Stimulated activated naive B cell treated with anti-CD40 and anti-IgM and Interleukin-4, amounts not matched to agents 10 μg/mL and 1 μg/mL and 100 μg/mL, for 72 hours (primary cell): ENCODE measurements at places on chromosomes 5 and 9.

GRCh38 chr9:135582541-135582940 is 21.0 kb downstream of the PAEP start:
- H3K4me3 ChIP-seq, result no peak overlapping the region
- no peaks in the 10 kb centered on the region for H3K36me3 ChIP-seq
- DNase-seq, result no peak

- no peak overlapping the region for H3K27ac ChIP-seq
- no peak for DNase-seq
- peaks cover 12% of the 10 kb centered on the region for H3K4me1 ChIP-seq
Measured at GRCh38 chr5:96717874-96718273, 55.7 kb downstream of the CAST start.

DNA sequence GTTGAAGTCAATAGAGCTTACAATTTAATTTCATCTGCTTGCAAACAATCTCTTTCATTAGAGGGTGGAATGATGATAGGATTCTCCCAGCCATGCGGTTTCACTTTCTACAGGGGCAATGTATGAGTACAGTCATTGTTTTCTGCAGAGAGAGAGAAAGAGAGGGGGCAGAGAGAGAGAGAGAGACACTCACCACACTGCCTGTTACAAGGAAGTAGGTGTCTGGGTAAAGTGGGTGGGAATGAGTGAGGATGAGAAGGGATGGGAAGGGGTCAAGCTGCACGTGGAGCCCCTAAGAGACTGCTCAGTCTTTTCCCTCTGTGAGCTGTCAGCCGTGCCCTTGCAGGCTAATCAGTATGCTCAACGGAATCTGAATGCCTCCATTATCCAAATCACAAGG is 454.3 kb downstream of the KDM4C start:
- no peaks in the 10 kb centered on the region for H3K4me1 ChIP-seq
- peaks cover 1% of the 10 kb centered on the region for H3K36me3 ChIP-seq
- peaks cover 3% of the 10 kb centered on the region for H3K27me3 ChIP-seq
- no peak overlapping the region for H3K27ac ChIP-seq
- H3K4me3 ChIP-seq, result no peak overlapping the region
- DNase-seq, result no peak

GRCh38 chr5:126988021-126988569 is 42.3 kb downstream of the MARCHF3 start:
- peaks cover 45% of the 10 kb centered on the region for H3K4me1 ChIP-seq
- no peaks in the 10 kb centered on the region for H3K27me3 ChIP-seq
- peaks cover 42% of the 10 kb centered on the region for H3K36me3 ChIP-seq
- H3K27ac ChIP-seq, result peak overlapping the region; percentile 91
- H3K4me3 ChIP-seq, result peak overlapping the region; percentile 78
- peak; percentile 52 for DNase-seq

GRCh38 chr9:127898433-127899127 is 823 bp downstream of the ST6GALNAC6 start:
- H3K27me3 ChIP-seq, result no peaks in the 10 kb centered on the region
- peak overlapping the region; percentile 82 for H3K4me3 ChIP-seq
- DNase-seq, result no peak
- H3K36me3 ChIP-seq, result peaks cover 50% of the 10 kb centered on the region
- peaks cover 61% of the 10 kb centered on the region for H3K4me1 ChIP-seq
- peak overlapping the region; percentile 94 for H3K27ac ChIP-seq

DNA sequence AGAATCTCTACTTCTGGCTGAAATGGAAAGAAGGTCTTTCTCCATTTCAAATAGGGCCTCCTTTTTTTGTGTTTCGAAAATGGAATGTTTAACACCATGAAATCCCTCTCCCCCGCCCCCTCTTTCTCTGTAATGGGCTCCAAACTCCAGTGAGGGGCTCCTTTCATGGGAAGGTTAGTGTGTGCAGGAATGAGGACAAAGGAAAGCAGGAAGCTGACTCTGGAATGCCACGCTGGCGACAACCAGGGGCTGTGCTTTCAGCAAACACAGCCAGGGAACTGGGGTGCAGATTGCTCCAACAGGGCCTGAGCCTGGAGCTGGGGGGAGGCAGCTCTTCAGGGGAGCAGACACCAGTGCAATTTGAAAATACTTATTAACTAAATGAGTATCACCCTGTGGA is 82.8 kb downstream of the CRB2 start:
- no peak for DNase-seq
- H3K27me3 ChIP-seq, result no peaks in the 10 kb centered on the region
- peaks cover 40% of the 10 kb centered on the region for H3K36me3 ChIP-seq
- no peak overlapping the region for H3K27ac ChIP-seq
- no peaks in the 10 kb centered on the region for H3K4me1 ChIP-seq
- no peak overlapping the region for H3K4me3 ChIP-seq
